ENCODE measurements at places on chromosomes 7 and 10.

- DNase-seq = no peak
Measured at GRCh38 chr7:105011141-105011830, 2.7 kb upstream of the KMT2E start.

DNA sequence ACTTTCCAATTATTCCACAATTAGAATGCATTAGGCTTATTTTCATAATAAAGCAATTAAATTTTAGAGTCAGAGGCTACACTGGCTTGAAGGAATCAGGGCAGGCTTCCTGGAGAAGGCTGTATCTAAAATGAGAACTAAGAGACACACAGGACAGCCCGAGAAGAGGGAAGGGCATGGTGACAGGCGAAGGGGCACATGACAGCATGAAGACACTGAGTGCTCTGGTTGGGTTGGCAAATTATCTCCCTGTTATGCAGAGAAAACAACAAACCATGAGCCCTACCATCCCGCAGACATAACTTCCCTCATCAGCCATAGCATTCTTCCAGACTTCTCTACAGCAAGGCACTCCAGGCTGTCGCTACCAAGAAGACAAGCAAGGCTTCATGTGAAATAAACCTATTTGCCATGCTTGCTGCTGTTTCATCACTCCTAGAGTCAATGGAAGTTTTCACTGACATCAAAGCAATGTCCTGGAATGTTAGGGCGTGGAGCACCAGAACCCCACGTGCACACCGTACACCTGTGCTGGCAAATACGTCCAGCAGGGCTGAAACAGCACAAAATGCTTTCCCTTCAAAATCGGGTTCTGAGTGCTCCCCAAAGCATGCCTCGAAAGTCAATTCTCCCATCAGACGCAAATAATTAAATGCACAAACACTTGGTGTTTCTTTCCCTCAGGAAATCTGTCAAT, 21.3 kb downstream of the VOPP1 start:
- DNase-seq = peak; percentile 11

GRCh38 chr7:133491846-133492652, 239.2 kb downstream of the EXOC4 start:
- no peak for DNase-seq

DNA sequence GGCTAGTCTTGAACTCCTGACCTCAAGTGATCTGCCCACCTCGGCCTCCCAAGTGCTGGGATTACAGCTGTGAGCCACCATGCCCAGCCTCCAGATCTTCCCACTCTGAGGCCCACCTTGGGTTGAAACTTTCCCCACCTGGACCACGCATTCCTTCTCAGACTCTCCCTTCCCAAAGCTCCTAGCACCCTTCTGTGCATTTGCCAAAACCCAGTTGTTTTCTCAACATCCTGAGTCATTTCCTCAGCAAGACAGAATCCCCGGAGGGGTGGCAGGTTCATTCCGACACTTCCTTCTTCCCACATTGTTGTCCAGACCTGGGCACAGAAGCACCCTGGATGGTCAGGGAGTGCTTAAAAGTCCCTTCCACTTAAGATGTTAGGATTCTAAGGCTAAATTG, 28.9 kb downstream of the BAG3 start:
- no peak for DNase-seq

GRCh38 chr7:482521-483083, 37.0 kb downstream of the PDGFA start:
- DNase-seq = no peak

- no peak for DNase-seq
Measured at GRCh38 chr7:157609516-157609915, 272.7 kb downstream of the DNAJB6 start.

DNA sequence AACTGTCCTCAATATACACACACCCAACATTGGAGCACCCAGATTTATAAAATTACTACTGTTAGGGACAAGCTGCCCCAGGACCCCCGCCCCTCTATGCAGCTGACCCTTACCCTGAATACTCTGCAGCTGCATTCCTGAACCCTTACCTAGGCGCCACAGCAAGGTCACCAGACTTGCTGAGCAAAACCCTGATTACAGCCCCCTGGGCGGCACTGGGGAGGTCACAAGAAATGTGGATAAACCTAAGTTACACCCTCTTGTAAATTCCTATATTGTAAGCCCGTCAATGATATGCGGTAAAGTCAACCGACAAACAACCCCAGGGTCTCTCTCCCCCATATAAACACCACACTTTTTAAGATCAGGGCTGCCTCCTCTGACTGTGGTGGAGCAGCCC, 25.1 kb downstream of the SNX13 start:
- no peak for DNase-seq
